ENCODE measurements at places on chromosomes 12 and 14.

- DNase-seq = peak; percentile 38
Observed at GRCh38 chr14:59632381-59632780, 55.8 kb upstream of the CCDC175 start.

- DNase-seq = no peak
Observed at GRCh38 chr12:132429946-132430643, 59.9 kb upstream of the FBRSL1 start.

- no peak for DNase-seq
Observed at GRCh38 chr14:34208532-34208931, 253.5 kb downstream of the SPTSSA start.

GRCh38 chr12:59075968-59076490, 155.7 kb upstream of the LRIG3 start:
- DNase-seq = no peak

DNA sequence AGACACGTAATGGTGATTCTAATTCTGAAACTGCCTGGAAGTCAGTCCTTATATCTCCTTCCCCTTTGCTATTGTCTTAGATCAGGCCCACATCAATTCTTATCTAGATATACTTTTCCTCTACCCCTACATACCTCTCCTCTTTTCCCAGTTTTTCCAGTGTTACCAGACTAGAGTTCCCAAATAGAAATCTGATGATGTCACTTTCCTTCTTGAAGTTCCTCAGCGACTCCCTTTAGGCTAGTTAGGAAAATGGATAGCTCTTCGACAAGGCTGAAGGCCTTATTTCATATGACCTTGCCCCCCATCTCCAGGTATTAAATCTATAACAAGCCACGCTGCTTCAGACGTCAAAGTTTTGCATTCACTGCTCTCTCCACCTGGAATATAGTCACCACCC, 201.1 kb upstream of the ATP2B1 start:
- no peak for DNase-seq

GRCh38 chr14:75499084-75499875, 23.0 kb upstream of the BATF start:
- no peak for DNase-seq

GRCh38 chr12:71872972-71873371, 33.4 kb downstream of the TBC1D15 start:
- no peak for DNase-seq

DNA sequence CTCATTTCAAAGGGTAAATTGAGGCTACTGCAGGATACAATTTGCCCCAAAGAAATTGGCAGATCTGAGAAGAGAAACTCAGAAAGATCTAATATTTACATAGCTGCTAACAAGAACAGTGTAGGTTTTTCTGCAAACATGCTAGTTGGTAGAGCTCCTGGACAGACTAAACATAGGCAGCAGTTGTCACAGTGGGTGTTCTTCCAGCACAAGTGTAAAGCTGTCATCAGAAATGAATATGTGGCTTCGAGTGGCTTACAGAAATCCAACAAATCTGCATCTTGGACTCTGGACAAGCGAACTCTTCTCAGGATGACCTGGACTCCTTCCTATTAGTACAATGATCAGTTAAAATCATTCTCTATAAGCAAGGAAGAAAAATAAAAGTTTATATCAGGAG, 5.9 kb downstream of the CBX5 start:
- no peak for DNase-seq

DNA sequence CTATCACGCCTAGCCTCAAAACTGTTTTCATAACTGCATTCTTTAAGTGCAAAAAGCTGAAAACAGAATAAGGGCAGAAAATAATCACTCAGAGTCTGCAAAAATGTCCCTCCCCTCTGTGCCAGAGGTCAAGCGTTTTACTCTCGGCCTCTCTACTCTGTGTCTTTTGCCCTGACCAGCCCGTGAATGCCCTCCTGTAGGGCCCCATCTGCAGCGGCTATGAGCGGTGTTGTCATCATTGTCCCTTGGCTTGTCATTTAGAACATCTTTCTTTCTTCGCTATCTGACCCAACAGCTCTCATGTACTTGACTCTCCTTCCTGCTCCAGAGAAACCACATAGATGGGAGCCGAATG, 21.7 kb downstream of the ELK3 start:
- no peak for DNase-seq

DNA sequence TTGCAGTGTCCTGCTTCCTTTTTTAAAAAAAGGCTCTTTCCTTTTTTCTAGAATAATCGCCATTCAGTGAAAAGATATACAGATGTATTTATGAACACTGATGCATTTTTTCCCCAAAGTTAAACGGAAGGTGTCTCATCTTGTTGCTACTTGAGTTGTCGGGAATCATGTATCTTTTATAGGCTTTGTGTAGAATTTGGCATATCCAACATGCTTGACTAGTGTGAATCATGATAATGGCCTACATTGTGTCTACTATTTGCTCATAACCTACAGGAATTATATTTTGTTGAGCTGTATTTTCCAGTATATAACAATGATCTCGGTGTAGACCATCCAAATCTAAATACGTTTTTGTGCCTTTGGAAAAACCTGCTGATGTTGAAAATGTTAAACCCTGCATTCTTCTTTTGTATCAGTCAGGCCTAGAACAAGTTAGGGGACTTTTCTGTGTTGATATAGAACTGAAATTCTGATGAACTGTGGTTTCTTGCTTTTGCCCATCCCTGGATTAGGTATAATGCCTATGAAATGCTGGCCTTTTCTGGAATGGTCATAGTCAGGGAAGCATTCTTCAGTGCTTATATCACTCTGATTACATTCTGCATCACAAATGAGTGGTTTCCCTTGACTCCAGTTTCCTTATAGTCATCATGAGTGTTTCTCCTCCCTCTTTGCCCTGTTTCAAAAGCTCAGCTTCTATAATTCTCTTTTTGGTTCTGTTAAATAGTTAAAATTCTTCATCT, 10.8 kb downstream of the BMAL2 start:
- peak; percentile 91 for DNase-seq

GRCh38 chr14:72663956-72664650, 229.8 kb downstream of the DPF3 start:
- DNase-seq = no peak

- DNase-seq = peak; percentile 73
Observed at GRCh38 chr12:100163416-100164152, 20.9 kb upstream of the BLTP3B start.

DNA sequence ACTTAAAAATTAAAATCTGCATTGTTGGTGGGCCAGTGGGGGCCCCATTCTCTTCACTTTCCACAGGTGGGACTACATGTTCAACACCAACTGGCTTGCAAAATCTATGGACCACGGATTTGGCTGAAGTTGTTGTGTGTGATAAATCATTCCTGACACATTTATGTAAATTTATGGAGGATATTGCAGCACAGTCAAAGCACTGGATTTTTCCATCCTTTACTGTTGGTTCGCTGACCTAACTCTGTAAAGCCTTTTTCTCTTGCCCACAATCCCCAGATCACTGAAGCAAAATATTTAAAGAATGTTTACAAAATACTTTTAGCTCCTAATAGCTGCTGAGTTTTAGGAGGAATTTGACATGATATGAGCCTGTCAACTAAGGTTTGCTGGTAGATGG, 219.7 kb upstream of the PRICKLE1 start:
- DNase-seq = no peak

GRCh38 chr12:130480887-130481286, 143.2 kb downstream of the PIWIL1 start:
- DNase-seq = no peak

- no peak for DNase-seq
Observed at GRCh38 chr12:2836574-2836973, 1.7 kb upstream of the NRIP2 start.

- no peak for DNase-seq
Observed at GRCh38 chr12:68675101-68675842, 11.5 kb upstream of the NUP107 start.

DNA sequence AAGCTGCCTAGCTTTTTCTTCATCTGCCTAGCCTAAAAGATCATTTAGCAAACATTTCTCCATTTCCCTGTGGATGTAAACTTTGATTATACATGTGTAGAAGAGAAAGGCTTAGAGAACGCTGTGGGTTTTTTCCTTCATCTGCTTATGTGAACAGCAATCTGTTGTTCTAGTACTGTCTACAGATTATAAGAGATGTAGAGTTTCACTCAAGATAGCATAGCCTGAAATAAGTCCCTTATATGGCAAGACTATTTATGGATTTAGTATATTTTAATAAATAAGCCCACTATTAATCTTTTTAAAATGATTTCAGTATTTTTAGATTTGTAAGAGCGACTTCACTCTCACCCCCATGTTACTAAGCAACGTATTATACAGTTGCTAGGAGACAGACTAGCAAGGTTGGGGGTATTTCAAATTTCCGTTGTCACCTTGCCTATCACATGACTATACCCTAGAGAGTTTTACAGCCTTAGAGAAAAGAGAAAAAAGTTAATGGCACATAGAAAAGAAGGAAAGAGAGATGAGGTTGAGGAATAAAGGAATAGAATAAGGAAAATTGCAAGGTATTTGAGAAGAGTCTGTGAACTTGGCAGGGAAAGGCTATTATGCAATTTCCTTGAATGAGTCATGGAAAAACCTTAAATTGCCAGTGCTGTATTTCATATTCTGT, 12.2 kb upstream of the TUBA1A start:
- peak; percentile 83 for DNase-seq

- DNase-seq = no peak
Observed at GRCh38 chr14:68800953-68801352, 8.1 kb upstream of the ZFP36L1 start.

- no peak for DNase-seq
Observed at GRCh38 chr14:65346895-65347294, 65.6 kb upstream of the FUT8 start.

DNA sequence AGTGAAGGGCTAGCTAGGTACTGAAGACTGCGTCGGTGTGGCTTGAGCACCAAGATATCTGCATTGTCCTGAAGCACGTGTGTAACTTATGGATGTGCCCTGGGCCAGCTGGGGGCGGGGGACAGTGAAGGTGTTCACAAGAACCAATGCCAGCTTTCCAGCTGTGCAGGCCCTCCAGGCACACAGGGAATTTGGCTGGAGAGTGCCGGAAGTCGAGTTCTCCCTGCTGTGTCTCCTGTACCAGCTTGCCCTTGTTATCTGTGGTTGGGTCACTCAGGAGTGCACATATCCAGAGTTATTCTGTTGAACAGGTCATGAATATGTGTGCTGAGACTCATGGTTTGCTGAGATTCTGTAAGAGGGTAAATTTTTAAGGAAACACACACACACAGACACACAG, 75.9 kb upstream of the CRY1 start:
- DNase-seq = no peak

- peak; percentile 21 for DNase-seq
Observed at GRCh38 chr14:69708586-69709560, 58.1 kb upstream of the SRSF5 start.

- DNase-seq = no peak
Observed at GRCh38 chr14:87229131-87229530, 763.9 kb downstream of the GALC start.

GRCh38 chr14:103593577-103593976, 30.8 kb downstream of the COA8 start:
- no peak for DNase-seq

- no peak for DNase-seq
Observed at GRCh38 chr14:70156592-70156991, 32.2 kb downstream of the SLC8A3 start.

DNA sequence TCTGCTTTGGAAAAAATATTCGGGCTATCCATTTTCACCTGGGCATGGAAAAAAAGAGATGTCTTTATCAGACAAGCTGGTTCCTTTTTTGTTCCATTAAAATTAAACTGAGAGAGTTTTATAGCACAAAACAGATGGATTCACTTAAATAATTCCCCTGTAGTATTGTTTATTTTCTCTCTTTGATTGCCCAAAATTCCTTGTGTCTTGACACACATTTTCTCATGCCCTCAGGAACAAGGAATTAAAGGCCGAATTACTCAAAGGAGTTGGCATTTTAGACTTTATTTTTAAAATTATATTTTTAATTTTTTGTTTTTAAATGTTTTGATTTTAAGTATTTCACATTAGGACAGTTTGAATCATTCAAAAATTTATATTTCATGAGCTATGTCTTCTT, 69.6 kb upstream of the SLCO1C1 start:
- no peak for DNase-seq

DNA sequence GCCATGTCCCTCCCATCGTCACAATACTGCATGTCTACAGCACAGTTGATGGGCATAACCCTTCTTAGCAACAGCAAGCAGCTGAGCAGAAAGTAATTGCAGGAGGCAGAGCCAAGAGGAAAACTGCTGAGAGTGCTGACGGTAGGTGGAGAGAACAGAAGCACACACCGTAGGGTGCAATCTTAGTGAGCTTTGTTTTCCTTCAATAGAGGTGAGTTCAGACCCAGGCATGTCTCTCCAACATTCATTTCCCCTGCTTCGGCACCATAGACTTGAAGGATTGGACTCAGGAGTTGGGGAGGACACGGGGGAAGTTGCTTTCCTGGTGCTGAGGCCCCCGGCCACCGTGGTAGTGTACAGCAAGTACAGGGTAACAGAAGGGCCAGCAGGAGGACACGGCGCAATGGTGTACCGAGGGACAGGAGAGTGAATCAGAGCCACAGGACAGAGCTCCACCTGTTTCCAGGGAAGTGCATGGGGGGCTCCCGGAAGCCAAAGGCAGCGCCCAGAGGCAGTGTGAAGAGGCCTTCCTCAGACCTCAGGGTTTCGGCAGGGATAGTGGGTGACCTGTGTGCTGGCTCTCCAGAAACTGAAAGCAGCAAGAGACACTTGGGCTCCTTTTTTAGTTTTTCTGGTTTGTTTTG, 36.3 kb upstream of the SINHCAF start:
- no peak for DNase-seq

- no peak for DNase-seq
Observed at GRCh38 chr12:15636060-15636890, 152.9 kb downstream of the EPS8 start.

- no peak for DNase-seq
Observed at GRCh38 chr12:110254971-110255540, 26.0 kb upstream of the ATP2A2 start.

DNA sequence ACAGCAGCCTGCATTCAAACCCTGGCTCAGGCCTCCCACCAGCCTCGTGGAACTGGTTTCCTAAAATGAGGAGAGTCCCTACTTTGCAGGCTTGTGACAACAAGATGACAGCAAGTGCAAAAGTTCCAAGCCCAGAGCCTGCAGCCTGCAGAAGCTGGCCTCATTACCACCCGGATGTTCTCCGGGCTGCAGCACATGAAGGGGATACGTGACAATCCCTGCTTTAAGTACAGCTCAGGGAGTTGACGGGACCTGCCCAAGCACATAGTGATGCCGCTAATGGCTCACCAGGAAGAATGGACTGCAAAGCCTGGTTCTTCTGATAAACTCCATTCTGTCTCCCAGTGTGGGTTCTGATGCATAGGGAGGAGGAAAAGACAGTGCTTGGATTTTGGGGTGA, 15.0 kb downstream of the SSH1 start:
- no peak for DNase-seq

GRCh38 chr12:131711551-131712205, 788 bp downstream of the SFSWAP start:
- no peak for DNase-seq

- DNase-seq = peak; percentile 52
Observed at GRCh38 chr14:36773136-36773540, 111.5 kb downstream of the PAX9 start.

All from HT1080 (cell line).